ENCODE measurements at places on chromosomes 1 and 21.

DNA sequence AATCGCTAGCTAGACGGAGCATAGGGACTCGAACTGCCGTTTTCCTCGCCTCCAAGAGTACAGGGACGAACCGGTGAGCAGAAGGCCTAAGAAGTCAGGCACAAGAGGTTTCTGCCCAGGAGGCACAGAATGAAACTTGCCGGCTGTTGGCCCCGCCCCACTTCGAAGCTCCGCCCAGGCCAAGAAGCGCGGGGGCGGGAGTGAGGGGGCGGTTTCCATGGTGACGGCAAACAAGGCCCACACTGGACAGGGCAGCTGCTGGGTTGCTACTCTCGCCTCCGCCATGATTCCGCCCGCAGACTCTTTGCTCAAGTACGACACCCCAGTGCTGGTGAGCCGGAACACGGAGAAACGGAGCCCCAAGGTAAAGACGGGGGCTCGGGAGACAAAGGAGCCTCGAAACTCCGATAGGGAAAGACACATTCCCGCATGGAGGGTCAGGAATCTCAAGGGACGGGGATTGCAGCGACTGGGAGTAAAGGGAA is at the start of gene DNALI1:
Gene DNALI1, plus strand, starts transcription at position 229 of the 485 bp plus-strand sequence. Its CDS starts 55 bp downstream, at position 284.
- DNase-seq, result peak; percentile 95

- DNase-seq, result no peak
Measured at GRCh38 chr1:114737314-114737849, 20.4 kb downstream of the CSDE1 start.

DNA sequence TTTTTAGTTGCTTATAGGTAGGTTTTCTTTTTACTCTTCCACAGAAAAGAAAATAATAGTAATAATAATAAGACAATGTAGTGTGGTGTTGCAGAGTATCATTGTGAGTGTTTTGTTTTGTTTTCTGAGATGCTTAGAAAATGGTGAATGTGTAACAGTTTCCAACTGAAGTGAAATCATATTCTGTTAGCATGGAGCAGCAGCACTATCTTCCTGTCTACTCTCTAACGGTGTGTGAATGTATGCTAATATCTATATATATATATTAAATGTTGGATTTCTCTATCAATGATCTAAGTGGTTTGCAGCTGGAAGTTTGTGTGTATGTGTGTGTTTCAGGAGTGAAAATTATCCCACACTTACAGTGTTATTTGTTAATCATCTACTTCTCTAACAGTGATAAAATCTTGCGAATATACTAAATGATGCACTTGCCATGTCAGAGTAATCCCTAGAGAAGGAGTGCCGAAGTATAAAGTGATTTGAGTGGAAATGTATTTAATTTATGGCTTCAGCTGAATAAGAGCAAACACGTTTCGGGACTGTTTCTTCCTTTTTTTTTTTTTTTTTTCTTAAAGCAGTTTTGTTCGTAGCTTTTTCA is 377 bp downstream of the SAMD13 start:
- no peak for DNase-seq

GRCh38 chr1:78370356-78370755 is 120.4 kb upstream of the PTGFR start:
- DNase-seq, result no peak

DNA sequence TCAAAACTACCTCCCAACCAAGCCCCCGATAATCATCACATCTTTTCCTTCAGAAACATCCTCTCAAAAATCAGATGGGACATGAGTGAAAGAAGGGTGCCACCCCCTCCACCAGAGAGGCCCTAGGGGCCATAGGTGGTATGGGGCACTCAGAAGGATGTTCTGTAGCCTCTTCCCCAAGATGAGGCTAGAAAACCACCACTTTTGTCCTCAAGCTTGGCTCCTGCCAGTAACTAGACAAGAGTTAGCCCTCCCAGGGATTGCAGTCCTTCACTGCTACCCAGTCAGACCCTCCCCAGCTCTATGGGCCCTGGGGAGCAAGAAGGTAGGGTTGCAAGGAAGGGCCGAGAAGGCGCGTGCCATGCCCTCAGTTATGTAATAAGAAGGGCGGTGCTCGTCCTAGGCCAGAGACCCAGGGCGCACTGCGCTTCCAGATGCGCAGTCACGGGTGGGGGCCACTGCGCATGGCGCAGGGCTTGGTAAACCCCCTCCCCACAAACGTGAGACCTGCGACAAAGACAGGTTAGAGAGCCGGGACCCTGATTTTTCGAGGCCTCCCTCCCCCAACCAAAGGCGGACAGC is 69.7 kb downstream of the CD46 start:
- DNase-seq, result no peak

GRCh38 chr1:110065841-110066240 is 4.6 kb downstream of the ALX3 start:
- no peak for DNase-seq

GRCh38 chr1:176111835-176112234 is 95.3 kb downstream of the COP1 start:
- no peak for DNase-seq

DNA sequence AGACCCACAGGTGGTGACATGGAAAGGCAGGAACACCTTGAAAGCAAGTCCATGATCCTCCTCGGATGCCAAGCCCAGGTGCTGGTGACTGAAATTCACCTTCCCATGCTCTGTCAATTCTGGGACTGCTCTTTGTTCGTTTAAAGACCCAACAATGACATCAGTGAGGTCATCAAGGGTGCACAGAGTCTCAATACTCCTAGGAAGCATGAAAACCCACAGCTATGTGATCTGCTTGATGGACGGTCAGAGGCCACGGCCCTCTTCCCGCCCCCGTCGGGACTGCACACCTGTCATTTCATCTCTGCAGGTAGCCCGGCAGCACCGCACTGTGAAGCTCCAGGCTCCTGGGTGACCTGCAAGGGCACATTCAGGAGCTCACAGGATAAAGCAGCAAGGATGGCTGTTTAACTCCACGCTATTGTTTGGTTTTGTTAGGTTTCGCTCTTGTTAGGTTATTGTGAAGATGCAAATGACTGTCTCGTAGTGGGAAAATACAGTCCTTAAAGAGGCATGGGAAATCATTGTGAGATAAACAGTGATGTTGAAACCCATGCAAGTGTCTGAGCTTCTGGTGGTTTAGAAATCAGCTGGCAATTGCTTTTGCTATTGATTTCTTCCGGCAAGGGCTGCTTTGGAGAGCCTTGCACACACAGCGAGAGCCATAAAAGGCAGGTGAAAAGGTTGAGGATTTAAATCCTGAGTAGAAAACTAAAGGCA is 124.8 kb upstream of the AJAP1 start:
- no peak for DNase-seq

DNA sequence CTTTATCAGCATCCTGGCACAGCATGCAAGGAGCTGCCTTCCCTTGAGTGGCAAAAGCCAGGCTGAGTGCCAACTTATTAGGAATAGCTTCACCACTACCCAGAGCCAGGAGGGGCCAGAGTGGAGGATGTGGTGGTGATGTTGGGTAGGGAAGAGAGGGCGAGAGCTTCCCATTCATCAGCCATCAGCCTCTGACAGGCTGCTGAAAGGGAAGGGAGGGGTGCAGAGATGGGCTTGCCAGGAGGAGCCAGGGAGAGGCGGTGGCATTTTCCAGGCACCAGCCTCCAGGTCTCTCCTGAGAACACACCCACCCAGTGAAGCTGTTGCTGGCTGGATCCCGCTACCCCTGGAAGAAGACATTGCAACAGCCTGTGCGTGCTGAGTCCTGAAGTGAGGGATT is 168.5 kb downstream of the ACTL8 start:
- DNase-seq, result no peak

Data from T1000 (cell line).